ENCODE measurements at places on chromosomes 5 and 9.

DNA sequence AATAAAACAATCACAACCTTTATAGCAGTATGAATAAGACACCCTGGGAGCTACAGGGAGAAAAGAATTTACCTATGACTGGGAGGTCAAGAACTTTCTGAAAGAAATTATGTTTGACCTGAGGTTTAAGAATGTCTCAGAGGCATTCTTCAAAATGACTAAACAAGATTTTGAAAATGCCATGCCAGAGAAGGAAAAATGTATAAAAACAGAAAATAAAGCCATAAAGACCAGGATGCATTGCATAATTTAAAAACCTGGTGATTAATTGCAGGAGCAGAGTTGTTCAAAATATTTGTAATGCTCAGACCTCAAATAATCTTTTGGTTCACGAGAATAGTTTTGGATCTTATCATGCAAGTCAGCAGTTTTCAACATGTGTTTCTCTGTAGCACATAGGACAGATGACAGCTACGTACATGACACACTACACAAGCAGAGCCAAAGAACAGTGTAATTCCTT is 954.7 kb upstream of the ARRDC3 start:
- no peak for DNase-seq

GRCh38 chr9:123318202-123318601 is 37.8 kb upstream of the CRB2 start:
- no peak for DNase-seq

DNA sequence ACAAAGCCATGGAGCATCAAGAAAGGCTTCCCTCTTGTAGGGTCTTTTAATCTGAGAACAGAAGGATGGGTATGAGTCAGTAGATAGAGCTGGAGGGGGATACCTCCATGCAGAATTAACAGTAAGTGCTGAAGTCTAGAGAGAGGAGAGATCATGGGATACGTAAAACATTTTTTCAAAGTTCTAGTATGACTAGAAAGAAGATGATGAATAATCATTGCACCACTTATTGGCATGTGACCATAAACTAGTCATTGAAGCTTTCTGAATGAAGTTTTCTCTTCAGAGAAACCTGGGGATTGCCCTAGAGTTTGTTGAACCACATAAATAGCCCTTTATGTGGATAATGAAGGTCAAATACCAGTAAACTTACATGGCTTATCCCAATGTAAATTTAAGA is 48.6 kb upstream of the PTPRD start:
- DNase-seq = no peak

GRCh38 chr5:39816866-39817265 is 392.1 kb upstream of the DAB2 start:
- no peak for DNase-seq

- no peak for DNase-seq
Observed at GRCh38 chr9:98288881-98289280, 33.4 kb upstream of the TBC1D2 start.
